ENCODE measurements at places on chromosomes 1 and 21. TPM values are rescaled to one million over a fixed set of nuclear protein-coding genes. Genes with fewer than 3 reads are reported as not detected.

DNA sequence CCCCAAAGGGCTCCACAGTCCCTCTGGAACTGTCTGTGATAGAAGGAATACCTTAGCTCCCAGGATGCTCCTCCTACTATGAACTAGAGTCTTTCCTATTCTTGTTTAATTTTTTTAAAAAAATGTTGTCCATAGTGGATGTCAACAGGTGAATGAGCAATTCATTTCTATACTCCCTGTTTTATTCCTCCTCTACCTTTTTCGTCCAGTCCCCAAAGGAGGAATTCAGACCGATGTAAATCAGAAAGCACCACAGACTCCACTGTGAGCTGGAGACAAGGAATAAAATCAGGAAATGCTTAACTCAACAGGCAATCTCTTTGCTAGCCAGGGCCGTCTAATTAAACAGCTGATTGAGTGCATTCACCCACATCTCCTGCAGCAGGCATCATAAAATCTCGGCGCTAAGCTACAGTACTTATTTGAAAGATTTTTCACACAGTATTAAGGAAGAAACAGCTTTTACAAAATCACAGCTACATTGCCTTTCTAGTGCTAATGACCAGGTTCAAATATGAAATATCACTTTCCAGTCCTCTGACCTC lies 381.6 kb downstream of the SIPA1L2 start:
- no peak for DNase-seq

- DNase-seq, result no peak
Measured at GRCh38 chr1:197173571-197174507, 27.4 kb upstream of the ASPM start.

IL12RB2 gene
- total RNA-seq, result 0.36 TPM

DNA sequence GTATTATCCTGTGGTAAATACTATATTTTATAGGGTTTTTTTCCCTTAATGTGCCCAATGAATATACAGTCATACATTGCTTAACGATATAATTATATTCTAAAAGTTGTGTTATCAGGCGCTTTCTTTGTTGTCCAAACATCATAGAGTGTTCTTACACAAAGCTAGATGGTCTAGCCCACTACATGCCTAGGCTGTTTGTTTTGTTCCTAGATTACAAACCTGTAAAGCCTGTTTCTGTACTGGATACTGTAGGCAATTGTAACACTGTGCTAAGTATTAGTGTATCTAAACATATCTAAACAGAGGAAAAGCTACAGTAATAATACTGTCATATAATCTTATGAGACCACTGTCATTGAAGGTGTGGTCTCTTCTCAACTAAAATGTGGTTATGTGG lies 242.6 kb upstream of the C1orf105 start:
- no peak for DNase-seq

DNA sequence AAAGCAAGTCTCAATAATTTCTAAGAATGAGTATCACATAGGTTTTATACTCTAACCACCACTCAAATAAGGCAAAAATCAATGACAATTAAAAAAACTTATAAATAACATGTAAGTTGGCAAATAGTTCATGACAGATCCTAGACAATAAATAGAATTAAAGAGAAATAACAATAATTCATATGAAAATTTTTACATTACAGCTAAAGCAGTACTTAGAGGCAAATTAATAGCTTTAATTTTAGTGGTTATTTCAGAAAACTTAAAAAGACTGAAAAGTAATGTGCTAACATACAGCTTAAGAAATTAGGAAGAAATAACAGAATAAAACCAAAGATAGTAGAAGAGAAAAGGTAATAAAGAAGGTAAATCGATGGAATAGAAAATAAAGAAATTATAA lies 179.9 kb upstream of the SPAG17 start:
- DNase-seq, result no peak

All from neural crest cell (in vitro differentiated cells).